GM03348 (cell line): ENCODE measurements at places on chromosomes 3 and 15.

- peak; percentile 66 for DNase-seq
Observed at GRCh38 chr15:89090791-89091626, 2.8 kb downstream of the ABHD2 start.

- no peak for DNase-seq
Observed at GRCh38 chr3:74640211-74640610, 25.8 kb upstream of the CNTN3 start.

DNA sequence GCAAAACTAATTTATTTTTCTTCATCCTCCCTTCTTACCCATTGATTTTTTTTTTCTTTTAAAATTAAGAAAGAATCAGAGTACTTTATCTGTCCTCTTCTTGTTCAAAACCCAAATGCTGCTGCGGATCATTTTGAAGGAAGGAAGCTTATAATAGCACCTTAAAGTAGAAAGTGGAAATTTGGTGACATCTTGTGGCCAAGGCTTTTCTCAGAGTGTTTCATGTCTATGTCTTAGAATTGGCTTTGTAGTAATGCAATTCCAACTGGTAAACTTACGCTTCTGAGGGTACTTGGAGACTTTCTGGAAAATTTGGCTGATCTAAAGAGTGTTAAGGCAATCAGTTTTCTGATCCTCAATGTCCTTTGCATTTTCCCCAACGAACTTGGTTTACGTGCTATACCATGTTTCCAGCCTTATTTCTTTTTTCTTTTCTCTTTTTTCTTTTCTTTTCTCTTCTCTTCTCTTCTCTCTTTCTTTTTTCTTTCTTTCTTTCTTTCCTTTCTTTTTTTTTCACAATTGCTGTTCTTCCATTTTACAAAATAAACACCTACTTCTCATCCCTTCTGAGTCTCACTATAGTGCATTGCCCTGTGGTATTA lies 30.7 kb downstream of the C3orf38 start:
- peak; percentile 32 for DNase-seq

DNA sequence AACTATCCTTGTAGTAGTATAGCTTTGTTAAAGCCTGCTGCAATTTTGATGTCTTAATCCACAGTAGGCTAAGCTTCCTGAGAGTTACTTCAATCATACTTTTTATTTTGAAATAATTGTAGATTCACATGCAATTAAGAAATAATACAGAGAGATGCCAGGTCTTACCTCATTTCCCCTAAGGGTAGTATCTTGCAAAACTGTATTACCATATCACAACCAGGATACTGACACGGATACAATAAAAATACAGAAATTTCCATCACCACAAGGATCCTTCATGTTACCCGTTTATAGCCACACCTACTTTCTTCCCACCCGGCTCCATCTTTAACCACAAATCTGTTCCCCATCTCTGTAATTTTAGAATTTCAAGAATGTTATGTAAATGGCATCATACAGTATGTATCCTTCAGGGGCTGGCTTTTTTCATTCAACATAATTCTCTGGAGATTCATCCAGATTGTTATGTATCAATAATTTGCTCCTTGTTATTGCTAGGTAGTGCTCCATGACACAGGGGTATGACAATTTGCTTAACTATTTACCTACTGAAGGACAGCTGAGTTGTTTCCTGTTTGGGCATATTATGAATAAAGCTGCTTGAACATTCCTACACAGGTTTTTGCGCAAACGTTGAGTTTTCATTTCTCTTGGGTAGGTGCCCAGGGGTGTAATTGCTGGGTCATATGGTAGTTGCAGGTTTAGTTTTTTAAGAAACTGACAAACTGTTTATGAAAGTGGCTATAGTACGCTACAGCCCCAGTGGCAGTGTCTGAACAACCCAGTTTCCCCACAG lies 21.6 kb downstream of the BDH1 start:
- no peak for DNase-seq

DNA sequence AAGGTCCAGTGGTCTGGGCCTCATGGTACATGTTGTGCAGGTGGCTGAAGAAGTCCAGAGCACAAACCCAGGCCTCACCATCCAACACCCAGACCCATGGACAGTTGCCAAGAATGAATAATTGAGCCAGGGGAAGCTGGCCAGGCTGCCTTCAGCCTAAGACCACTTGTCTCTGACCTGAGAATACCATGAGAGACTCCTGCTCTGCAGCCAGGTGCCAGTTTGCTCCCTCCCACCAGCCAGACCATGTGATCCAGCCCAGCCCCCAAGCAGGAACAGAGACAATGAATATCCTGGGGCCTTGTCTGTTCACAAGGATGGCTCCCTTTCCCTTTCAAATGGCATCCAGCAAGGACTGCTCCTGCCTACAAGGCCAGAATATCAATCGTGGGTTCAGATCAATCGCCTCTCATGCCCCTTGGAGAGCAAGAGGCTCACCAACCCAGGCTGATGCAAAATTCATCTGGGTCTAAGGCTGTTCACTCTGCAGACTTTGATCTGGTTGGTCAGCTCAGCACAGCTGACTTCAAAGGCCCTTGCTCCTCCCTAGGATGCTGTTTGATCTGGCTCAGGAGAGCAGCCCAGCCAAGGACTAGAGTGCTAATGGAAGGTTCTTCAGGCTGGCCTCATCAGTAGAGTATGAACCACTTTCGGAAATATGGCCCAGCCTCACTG lies 13.4 kb downstream of the TRAIP start:
- DNase-seq, result no peak

DNA sequence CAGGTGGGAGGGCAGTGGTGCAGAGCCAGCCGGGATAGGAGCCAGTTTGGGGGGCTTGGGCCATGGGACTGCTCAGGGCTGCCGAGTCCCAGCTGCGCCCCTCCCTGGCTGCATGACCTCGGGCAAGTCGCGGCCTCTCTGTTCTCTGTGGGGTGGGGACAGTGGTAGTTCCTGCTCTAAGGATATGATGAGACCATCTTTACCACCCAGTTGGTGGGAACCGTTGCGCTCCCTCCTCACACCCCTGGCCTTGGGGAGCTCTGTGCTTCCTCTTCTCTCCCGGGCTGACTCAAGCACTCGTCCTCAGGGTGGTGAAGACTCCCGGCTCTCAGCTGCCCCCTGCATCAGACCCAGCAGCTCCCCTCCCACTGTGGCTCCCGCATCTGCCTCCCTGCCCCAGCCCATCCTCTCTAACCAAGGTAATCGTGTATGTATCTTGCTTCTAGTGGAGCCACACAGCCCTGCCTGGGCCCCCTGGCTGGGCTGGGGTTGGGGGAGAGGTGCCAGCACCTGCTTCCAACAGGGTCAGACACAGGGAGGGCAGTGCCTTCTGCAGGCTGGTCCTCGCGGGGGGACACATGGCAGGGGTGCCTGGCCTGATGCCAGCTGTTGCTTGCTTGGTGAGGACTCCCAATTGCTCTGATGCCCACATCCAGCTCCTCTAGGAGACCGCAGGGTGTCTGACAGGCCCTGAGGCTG lies 15.1 kb upstream of the STAB1 start:
- no peak for DNase-seq
